T follicular helper cell (primary cell): ENCODE measurements at places on chromosomes 2 and 18.

- no peak for DNase-seq
Measured at GRCh38 chr2:71277536-71278103, 50.7 kb upstream of the PAIP2B start.

GRCh38 chr2:28470759-28471158, 25.1 kb upstream of the PLB1 start:
- no peak for DNase-seq

DNA sequence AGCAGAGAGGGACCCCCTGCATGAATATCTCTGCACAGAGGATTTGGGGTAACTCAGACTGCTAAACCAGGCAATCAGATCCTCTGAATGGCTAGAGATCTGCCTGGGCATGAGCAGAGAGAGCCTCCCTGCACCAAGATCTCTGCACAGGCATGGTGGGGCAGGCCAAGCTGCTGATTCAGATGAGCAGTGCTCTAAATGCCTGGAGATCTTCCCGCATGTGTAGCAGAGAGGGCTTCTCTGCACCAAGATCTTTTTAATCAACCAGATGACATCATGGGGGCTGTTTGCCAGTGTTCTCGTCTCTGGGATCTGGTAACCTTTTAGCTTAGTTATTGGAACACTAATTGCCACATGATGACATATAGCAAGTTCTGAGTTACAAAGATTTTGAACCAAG, 301.3 kb upstream of the GALNT5 start:
- no peak for DNase-seq

GRCh38 chr2:120762341-120763061, 26.8 kb downstream of the GLI2 start:
- DNase-seq = no peak

DNA sequence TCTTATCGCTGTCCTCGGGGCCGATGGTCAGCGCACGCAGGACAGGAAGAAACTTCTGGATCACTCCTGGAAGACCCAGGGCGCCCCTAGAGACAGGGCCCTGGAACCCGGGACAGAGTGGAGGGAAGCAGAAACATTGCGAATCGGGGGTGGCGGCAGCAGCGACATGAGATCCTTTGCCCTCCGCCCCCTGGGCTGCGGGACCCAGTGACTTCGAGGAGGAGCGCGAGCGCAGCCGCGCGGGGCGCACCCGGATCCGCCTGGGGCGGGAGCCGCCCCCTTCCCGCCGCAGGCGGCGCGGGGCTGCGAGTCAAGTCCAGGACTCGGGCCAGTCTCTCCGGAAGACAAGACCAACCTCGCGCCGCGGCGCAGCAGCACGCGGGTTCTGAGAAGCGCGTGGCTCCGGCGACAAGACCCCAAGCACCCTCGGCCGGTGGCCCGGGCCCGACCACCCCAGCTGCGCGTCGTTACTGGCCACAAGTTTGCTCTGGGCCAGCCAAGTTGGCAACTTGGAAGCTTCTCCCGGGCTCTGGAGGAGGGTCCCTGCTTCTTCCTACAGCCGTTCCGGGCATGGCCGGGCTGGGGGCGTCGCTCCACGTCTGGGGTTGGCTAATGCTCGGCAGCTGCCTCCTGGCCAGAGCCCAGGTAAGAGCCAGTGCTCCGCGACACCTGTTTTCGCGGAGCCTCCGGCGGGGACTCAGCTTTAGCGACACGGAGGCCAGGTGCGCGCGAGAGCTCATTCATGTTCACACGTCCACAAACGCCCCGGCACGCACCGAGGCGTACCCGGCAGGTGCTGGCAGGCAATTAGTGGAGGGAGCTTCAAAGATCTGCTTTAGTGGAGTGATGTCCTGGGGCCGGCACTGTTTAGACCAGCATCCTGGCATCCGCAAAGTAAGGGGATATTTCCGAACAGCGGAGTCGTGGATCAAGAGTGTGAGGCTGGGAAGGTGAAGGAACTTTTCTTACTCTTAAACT, at the start of gene PTH2R:
Gene PTH2R, plus strand, starts transcription at position 319 of the 978 bp plus-strand sequence. Its CDS starts 252 bp downstream, at position 571.
- DNase-seq = no peak

DNA sequence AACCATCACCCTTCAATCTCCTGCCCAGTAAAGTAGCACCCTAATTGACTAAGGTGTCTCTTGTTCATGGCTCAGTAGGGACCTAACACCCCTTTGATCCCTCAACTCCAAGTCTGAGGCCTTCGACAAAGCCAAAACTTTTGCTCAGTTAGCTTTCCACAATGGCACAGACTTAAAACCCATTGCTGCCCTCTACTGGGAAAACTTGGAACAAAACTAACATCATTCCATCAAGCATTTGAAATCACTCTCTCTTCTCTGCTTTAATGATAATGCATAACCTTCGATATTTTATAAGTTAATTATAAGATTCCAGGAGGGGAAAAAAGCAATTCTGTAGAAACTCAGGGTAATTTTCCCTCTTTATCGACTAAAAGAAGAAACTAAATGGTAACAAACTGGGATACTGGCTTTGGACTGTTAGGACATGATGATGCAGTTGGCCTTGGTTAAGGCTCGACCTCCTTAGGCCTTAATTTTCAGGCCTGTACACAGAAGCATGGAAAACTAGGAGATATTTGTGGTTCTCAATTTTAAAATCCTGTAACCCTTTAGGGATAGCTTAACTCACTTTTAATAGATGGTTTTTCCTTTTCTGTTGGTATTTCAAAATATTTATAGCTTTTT, 127.8 kb downstream of the STK39 start:
- no peak for DNase-seq

DNA sequence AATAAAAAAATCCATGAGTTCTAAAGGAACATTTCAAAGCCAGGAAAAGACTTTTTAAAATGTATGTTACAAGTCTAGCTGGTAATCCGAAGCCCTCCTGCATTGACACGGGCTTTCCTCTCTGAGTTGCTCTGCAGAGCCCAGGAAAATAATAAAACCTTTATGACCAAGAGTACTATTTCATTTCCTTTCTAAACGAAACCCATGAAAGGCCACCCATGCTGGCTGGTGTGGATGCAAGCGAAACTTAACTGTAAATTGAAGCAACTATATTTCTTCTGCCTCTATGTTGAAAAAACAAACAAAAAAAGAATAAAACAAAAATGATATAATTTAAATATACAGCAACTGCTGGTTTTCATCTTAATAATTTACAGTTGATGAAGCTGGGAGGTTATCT, 41.3 kb upstream of the ZNF532 start:
- DNase-seq = no peak

DNA sequence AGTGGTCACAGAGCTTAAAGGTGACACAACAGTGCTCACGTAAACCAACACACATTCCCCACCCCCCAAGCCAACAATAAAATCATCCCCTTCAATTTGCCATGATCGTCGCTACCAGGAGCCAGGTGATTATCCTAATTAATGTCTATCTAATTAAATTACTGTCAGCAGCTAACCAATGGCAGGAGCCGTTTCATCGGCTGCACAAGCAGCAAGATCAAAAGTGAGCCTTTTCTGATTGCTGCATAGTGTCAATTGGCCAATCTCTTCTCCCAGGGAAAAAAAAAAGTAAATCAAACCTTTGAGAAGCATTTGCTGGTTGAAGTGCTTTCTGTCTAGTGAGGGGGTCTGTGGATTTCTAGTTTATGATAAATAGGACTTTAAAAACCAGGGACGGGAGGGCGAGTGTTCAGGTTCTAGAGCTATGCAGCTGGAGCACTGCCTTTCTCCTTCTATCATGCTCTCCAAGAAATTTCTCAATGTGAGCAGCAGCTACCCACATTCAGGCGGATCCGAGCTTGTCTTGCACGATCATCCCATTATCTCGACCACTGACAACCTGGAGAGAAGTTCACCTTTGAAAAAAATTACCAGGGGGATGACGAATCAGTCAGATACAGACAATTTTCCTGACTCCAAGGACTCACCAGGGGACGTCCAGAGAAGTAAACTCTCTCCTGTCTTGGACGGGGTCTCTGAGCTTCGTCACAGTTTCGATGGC, at the start of gene TBR1:
Gene TBR1, plus strand, starts transcription at position 311 of the 721 bp plus-strand sequence. Its CDS starts 114 bp downstream, at position 425.
- DNase-seq = no peak

GRCh38 chr2:16261071-16261470, 320.7 kb downstream of the MYCN start:
- no peak for DNase-seq

- DNase-seq = no peak
Measured at GRCh38 chr2:238383743-238384380, 42.9 kb upstream of the ASB1 start.

GRCh38 chr2:230737791-230738226, 25.2 kb downstream of the CAB39 start:
- DNase-seq = no peak

- DNase-seq = no peak
Measured at GRCh38 chr2:30664761-30665358, 142.4 kb downstream of the CAPN13 start.

- DNase-seq = no peak
Measured at GRCh38 chr2:182784058-182784706, 68.1 kb downstream of the DNAJC10 start.

DNA sequence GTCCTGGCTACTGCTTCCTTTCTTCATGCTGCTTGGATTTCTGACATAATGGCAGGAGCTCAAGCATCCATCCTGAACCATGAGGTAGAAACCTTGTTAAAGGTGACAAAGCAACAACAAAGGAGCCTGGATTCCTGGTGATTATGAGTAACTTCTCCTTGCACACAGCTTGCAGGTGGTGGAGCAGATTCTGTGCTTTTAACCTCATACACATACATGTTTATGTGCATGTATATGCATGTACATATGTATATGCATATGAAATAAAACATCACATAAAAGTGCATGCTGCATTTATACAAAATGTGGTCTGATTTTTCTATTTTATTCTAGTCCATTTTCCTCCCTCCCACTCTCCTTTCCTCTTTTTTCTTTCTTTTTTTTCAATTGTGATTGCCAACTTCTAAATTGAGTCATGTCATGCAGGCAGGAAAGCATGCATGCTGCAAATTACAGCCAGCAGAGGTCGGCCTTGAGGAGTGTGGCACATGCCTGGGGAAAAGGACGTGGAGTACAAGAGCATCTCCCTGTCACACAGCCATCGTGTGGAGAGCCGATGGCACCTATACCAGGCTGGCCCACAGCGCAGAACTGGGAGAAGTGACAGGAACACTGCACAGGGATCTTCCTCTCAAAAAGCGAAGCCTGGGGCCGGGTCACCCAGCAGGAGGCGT, 17.9 kb downstream of the LCT start:
- no peak for DNase-seq

GRCh38 chr2:101559551-101559950, 84.6 kb upstream of the RFX8 start:
- DNase-seq = no peak

GRCh38 chr2:236939721-236940231, 145.9 kb upstream of the COPS8 start:
- no peak for DNase-seq

DNA sequence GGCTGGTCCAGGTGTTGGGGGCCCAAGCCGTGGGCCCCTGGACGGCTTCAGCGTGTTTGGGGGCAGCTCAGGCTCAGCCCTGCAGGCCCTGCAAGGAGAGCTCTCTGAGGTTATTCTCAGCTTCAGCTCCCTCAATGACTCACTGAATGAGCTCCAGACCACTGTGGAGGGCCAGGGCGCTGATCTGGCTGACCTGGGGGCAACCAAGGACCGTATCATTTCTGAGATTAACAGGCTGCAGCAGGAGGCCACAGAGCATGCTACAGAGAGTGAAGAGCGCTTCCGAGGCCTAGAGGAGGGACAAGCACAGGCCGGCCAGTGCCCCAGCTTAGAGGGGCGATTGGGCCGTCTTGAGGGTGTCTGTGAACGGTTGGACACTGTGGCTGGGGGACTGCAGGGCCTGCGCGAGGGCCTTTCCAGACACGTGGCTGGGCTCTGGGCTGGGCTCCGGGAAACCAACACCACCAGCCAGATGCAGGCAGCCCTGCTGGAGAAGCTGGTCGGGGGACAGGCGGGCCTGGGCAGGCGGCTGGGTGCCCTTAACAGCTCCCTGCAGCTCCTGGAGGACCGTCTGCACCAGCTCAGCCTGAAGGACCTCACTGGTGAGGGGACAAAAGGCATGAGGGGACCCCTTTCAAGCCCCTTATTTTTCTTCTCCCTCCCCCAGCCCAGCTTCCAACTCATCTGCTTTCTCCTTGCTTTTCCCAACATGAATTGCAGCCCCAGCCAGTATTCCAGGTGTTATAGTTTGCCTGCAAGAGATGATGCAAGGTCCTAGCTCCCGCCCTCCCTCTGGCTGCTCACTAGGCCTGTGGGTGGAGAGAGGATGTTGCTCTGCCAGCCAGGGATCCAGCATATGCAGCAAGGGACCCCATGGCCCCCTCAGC, 2.9 kb upstream of the KHK start:
- no peak for DNase-seq

- no peak for DNase-seq
Measured at GRCh38 chr2:21258082-21258481, 134.3 kb downstream of the TDRD15 start.

- no peak for DNase-seq
Measured at GRCh38 chr2:118622913-118623312, 224.5 kb downstream of the EN1 start.

DNA sequence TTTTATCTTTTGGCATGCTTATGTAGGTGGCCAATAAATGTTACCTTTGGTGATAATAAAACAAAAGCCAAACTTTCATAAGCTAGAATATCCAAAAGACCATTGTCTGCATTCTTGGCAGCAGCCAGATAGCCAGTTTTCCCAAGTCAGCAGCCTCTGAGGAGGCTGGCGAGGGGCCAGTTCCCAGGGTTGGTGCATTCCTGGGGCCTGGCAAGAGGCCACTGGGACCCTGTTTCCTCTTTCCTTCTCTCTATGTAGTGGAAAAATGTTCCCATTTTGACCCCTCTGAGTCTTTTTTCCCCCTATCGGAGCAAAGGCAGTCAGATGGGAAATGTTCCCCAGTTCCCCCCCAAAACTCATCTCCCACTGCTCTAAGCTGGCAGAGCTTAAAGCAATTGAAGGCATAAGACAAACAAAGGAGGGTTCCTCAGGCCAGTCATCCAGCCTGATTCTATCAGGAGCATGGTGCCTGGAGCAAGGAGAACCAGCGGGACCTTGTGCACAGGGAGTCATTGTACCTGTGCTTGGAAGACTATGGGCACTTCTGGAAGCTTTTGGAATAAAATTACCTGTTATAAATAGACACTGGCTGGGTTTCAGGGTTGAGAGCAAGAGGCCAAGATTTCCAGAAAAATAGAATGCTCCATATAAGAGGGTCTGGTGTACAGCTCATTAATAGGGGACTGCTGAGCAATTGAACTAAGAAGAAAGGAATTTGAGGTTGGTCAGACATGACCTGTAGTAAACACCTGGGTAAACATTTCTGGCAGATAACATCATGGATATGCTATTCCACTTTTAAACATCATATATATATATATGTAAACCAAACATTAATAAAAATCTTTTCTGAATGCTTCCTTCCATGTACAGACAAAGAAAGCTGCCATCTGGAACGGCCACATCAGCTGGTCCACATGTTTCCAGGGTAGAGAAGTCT, 63.4 kb downstream of the NCKAP5 start:
- no peak for DNase-seq

- DNase-seq = no peak
Measured at GRCh38 chr2:241310917-241311566, 4.4 kb downstream of the HDLBP start.
